Activated CD4-positive, alpha-beta T cell treated with anti-CD3 and anti-CD28 coated beads, Interleukin-2, amount 10 ng/mL, durations not matched to agents 7 days and 5 days (primary cell): ENCODE measurements at places on chromosomes 6 and 20.
A peak's percentile ranks its signal among the peaks of the same experiment; 100 is the strongest.

- no peak for DNase-seq
These were observed 179.7 kb downstream of the BCAS1 start for GRCh38 chr20:53890443-53891305.

DNA sequence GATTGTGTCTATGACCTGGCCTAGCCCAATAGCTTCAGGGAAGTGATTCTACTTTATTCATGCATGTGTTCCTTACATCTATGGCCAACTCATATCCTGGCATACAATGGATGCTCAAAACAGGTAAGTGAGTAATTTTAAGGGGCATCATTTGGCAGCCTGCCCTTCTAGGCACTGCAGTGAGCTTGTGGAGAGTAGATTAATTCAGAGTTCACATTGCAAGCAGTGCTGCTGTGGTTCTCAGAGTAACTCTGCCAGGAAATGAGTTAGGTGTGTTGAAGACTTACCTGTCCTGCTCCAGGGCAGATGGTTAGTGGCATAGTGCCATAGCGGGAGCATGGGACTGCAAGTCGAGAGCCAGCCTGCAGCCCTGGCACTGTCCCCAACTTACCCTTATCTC lies 158.0 kb downstream of the SCP2D1 start:
- no peak for DNase-seq

DNA sequence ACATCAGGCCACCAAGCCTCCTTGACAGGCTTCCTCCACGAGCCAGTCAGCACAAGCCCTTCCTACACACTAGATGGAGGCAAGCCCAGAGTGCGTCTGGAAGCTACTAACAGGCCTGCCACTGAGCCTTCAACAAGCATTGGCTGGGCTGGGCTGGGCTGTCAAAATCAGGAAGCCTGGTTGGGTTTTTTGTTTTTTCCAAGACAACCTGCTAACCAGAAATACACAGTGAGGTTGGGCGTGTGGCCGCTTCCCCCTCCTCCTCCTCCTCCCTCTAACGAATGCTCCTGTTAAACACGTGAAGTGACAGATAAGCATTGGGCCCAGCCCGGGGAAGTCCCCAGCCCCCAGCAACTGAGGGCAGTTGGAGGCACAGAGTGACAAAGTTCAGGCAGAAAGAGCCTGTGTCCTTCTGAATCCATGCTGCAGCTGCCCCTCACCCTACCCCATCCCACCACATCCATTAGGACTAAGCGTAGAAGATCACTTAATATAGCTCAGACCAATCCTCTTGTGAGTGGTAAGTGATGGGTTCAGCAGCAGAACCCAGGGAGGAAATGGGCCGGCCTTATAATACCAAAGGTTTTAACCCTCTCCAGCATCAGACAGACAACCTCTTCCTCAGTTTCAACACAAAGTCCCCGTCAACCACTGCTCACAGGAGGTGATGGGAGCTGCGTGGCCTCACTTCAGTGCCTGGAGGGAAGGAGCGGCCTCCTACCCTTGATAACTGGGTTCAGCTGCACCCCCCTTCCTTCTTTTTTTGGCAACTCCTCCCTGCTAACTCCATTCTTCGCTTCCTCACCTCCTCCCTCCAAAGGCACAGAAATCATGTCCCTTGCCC lies 1.1 kb downstream of the NFATC2 start:
- peak; percentile 93 for DNase-seq

GRCh38 chr20:20229595-20229994 lies 138.3 kb upstream of the INSM1 start:
- DNase-seq, result no peak

DNA sequence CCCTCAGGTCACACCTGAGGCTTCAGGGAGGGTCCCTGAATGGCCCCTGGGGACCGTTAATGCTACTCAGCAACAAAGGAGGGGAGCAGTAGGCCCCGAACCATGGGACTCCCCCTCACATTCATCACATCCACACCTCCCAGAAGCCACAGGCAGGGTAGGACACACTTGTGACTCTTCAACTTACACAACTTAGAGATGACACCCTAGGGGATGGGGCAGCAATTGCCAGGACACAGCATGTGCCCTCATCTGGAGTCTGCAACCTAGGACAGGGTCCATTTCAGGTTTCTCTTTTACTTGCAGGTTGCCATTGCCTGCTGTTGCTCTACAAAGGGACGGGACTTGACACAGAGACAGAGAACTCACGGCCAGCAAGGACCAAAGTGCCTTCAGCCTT lies 770 bp downstream of the ULBP3 start:
- DNase-seq, result peak; percentile 17
